T1000 (cell line): ENCODE measurements at places on chromosomes 3 and 15.

DNA sequence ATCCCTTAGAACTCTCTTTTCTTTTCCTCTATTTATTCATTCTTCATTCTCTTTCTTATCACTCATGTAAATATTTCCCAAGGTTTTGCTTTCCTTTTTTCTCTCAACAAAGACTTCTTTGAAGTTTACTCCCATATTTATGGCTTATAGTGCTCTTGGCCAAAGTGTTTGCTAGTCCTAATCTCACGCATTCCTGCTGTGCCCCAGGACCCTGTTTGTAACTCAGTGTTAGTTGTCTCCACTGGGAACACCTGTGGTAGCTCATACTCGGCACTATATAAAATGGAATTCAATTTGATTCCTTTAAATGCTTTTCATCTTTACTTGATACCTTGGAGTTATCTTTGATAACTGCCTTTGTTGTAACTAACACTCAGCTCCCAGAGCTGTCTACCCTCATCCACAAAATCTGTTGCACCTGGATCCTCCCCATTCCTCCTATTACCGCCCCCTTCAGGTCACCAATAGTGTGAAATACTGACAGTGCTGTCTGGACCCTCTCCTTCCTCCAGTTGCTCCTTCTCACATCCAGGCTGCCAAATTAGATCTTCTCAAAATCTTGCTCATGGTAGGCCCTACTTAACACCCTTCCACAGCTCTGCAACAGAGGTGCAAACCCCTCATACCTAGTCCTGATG is 76.8 kb downstream of the TIGIT start:
- DNase-seq = no peak

GRCh38 chr3:113606539-113607218 is 74.3 kb downstream of the SIDT1 start:
- DNase-seq = no peak

- DNase-seq = no peak
Observed at GRCh38 chr15:52082197-52083036, 30.2 kb downstream of the BCL2L10 start.

DNA sequence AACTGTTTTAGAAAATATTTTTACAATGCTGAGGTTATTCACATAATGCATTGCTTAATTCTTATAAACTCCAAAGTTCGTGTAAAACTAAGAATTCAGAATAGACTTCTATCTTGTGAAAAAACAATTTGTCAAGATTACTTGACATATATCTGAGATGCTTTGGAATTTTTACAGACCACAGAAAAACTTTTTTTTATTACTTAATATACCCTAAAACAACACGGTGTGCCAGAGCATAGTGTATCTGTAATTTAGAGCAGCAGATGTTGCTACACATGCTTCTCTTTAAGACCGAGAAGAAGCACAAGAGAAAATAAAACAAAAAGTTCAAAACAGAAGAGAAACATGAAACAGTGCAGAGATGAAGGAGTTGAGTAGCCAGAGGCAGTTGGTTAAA is 26.4 kb downstream of the ASB7 start:
- DNase-seq = no peak

DNA sequence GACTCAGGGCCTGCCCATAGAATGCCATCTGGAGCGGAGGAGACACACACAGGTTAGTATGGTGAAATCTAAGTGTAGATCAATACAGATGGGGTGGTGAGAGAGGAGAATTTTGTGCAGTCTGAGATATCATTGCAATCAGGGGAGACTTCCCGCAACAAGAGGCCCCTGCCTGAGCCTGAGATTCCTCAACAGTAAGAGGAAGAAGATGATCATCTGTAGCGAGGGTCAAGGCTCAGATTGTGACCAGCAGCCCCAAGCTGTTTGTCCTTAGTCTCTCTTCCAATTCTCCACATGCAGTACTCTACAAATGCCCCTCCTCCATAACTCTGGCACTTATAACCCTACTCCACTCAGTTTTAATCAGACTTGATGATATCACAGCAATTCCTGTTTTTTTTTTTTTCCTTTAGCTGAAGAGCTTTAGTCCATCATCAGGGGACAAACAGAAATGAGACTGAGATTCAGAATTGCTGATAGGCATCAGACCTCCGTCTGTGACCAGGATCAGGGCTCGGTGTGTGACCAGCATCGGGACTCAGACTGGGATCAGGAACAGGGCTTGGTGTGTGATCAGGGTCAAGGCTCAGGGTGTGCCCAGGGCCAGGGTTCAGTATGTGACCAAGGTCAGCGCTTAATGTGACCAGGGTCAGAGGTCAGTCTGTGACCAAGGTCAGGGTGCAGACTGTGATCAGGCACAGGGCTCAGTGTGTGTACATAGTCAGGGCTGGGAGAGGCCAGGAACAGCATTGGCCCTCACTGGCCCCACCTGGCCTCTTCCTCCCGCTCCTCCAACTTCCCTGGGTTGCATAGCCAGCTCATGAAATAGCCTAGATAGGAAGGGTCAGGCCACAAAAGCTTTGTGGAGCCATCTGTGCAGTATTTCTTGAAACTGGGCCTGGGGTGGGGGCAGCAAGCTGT is 14.1 kb downstream of the LOXL1 start:
- no peak for DNase-seq

GRCh38 chr15:50225057-50225456 is 40.5 kb downstream of the HDC start:
- no peak for DNase-seq

- DNase-seq = no peak
Observed at GRCh38 chr3:173663696-173664111, 266.2 kb downstream of the NLGN1 start.

GRCh38 chr3:99635348-99635747 is 3.0 kb upstream of the COL8A1 start:
- no peak for DNase-seq

DNA sequence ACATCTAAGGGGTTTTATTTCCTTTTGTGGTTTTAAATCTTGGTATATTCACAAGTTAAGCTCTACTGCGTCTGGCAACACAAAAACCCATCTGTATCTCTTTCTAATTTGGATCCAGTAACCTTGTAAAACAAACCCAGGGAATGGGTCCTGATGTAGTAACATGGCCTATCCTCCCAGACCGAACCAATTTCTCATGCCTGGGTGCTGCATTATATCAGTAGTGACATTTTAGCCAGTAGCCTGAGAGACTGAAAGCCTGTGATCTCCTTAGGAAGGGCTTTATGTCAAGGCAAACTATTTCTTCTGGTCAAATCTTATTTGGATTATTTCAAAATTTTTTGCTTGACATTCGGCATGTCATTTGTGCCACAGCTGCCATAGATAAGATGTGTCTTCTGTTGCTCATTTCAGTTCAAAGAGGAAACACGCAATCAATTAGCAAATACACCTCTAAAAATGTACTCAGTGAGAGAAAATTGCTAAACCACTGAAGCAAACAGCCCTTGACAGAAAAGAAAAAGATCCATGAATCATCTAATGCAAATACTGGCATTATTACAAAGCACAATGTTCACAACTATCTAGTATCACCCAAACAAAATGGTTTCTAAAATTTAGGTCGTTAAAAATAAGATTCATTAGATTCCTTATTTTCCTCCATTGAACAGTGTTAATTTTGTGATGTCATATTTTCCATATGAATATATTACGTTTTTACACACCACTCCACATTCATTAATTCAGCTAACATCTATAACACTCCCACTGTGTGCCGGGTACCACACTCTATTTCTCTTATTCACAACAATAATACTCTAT is 4.0 kb downstream of the NPTN start:
- no peak for DNase-seq

- no peak for DNase-seq
Observed at GRCh38 chr15:66252685-66253417, 699 bp downstream of the MEGF11 start.

DNA sequence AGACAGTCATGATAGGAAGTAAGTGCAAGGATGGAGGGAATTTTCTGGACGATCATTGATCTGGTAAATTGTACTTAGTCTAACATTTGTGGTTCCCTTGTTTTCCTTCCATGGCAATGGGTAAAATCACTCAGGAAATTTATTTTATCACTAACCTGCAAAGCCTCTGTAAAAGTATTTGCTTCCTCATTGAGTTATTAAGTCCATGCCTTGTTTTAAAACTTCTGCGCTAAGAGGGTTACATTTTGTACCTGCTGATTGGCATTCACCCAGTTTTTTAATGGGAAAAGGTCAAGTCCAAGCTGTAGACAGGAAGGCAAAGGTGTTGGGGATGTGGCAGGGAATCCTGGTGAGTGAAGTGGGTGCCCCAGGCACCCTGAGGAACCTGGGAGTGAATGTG is 146.2 kb upstream of the NR2F2 start:
- DNase-seq = no peak

GRCh38 chr3:83765956-83766355 is 1192.8 kb upstream of the CADM2 start:
- no peak for DNase-seq

DNA sequence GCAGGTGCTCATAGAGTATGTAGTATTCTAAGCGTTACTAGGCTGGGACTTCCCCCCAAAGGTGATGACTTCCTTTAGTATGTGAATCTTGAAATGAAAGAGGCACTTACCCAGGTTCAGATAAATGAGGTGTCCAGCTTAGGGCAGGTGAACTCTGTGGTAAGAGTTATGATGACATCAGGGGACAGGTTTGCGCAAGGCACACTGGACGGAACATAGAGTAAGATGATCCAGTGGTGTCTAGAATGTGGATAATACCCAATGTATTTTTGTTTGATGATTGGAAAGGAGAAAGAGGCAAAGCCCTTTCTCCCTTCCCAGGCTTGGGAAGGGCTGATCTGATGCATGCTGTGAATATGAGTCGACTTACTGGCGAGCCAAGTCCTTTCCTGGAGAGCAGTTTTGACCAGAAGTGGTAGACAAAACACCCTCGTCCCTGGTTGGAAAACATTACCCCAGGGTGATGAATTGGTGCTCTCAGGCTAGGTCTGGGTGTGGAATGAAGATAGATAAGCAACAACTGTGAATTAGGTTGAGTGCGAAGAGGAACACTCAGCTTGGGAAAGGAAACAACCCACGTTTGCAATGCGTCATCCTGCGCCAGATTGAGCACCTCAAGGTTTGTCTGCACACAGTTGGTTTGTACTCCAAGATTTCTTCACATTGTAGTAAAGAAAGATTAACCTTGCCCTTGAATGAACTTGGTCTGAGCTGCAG is 124.2 kb downstream of the GHSR start:
- no peak for DNase-seq

- no peak for DNase-seq
Observed at GRCh38 chr15:62462721-62463120, 297.6 kb upstream of the C2CD4B start.

DNA sequence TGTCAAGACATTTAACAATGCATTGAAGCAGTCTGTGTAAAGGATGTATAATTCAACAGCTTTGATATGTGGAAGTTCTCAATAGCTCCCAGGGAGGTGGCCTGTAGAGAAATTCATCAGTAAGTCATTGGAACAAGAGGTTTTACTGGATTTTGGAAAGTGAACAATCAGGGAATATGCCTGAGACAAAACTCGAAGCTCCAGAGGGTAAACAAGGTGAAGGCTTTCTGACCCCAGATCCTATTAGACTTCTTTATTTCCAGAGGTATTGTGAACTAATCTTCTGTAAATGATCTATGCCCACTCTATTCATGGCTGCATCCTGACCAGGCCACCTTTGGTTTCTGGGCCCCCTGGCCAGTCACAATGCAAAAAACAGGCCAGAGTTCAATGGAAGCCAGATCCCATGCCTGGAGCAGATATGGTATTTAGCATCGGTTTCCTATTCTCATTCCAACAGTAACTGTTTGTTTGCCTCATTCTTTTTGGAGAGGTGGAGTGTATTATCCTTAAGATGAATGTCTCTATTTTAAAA is 177.3 kb downstream of the SATB1 start:
- DNase-seq = no peak

GRCh38 chr15:31510057-31510456 is 183.4 kb downstream of the KLF13 start:
- DNase-seq = no peak

GRCh38 chr3:194137506-194138474 is 1.8 kb downstream of the HES1 start:
- no peak for DNase-seq

DNA sequence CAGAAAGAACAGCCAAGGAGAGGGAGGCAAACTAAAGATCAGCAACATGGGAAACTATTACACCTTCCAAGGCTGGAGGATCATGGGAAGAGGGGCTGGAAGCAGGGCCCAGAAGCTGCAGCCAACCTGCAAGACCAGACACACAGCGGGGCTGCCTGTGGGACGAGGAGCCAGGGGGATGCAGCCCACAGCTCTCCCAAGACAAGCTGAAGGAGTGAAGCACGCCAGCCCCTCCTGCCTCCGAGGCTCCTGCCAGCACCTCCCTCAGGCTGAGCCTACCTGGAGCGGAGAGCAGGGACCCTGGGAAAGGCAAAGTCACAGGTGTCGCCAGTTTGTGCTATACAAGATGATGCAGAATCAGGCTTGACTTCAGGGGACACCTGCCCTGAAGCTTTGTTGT is 133.3 kb downstream of the OSBPL10 start:
- no peak for DNase-seq

GRCh38 chr15:37339437-37339836 is 239.1 kb upstream of the MEIS2 start:
- no peak for DNase-seq

- DNase-seq = no peak
Observed at GRCh38 chr3:69108811-69109210, 13.6 kb downstream of the LMOD3 start.

DNA sequence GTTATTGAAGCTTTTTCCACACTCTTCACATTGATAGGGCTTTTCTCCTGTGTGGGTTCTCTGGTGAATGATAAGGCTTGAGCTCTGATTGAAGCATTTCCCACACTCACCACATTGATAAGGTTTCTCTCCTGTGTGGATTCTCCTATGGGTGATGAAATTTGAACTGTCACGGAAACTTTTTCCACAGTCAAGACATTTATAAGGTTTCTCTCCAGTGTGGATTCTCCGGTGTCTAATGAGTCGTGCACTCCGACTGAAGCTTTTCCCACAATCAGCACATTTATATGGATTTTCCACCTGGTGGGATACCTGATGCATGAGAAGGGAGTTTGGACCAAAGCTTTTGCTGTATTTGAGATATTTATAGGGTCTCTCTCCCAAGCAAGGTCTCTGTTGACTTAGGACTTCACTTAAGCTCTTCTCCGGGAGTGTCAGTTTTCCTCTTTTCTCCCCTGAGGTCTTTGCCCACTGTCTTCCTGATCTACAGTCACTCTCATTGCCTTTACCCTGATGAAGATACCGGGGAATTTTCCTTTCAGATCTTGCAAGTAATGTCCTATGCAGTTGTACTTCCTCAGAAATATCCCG is 9.4 kb downstream of the ZSCAN29 start:
- no peak for DNase-seq

GRCh38 chr3:87199628-87200027 is 27.5 kb upstream of the CHMP2B start:
- no peak for DNase-seq

GRCh38 chr3:173913974-173914421 is 516.5 kb downstream of the NLGN1 start:
- no peak for DNase-seq
